ENCODE measurements at places on chromosomes 3 and 15.

GRCh38 chr3:106392915-106393314, 524.1 kb upstream of the CBLB start:
- no peak for DNase-seq

DNA sequence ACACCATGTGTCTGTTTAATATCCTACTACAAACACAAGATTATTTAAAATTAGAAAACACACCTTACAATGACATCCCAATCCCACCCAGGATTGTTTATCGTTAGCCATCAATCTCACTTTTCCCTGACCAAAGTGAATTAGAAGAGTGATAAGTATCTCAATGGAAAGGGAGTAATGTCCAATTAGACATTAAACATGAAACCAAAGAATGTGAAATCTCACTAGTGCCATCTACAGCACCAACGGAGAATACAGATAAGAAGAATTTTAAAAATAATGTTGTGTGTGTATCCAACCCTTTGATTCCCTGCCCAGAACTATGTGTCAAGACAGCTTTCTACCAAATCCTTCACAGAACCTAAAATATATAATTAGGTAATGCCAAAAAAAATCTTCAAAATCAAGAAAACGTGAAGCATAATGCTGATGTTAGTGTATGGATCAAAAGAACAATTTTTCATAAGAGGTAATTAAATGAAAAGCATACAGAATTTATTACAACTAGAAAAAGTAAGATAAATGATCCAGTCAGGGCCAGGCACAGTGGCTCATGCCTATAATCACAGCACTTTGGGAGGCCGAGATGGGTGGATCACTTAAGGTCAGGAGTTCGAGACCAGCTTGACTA, 64.2 kb downstream of the SCAPER start:
- DNase-seq, result no peak

GRCh38 chr3:169328471-169328870, 335.0 kb downstream of the MECOM start:
- no peak for DNase-seq

GRCh38 chr3:20648294-20648693, 462.3 kb upstream of the SGO1 start:
- DNase-seq, result no peak

DNA sequence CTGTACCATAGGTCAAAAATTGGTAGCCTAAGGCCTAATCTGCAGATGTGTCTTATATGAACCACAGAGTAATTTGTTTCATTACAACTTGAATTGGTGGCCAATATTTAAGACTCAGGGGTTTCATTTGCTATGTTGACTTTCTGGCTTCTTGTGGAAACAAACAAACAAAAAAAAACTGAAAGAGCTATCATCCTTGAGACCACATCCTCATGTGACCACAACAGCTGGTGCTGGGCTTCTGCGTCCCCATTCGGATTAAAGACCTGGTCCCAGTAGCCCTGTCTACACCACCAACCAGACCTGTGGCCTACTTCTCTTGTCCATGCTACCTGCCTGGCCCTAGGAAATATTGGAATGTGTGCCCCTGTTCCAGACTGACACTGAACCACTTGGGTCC, 61.7 kb downstream of the STRIT1 start:
- DNase-seq, result no peak
